ENCODE measurements at places on chromosomes 3 and 15. TPM values are rescaled to one million over a fixed set of nuclear protein-coding genes. Genes with fewer than 3 reads are reported as not detected.
A peak's percentile ranks its signal among the peaks of the same experiment; 100 is the strongest.

DNA sequence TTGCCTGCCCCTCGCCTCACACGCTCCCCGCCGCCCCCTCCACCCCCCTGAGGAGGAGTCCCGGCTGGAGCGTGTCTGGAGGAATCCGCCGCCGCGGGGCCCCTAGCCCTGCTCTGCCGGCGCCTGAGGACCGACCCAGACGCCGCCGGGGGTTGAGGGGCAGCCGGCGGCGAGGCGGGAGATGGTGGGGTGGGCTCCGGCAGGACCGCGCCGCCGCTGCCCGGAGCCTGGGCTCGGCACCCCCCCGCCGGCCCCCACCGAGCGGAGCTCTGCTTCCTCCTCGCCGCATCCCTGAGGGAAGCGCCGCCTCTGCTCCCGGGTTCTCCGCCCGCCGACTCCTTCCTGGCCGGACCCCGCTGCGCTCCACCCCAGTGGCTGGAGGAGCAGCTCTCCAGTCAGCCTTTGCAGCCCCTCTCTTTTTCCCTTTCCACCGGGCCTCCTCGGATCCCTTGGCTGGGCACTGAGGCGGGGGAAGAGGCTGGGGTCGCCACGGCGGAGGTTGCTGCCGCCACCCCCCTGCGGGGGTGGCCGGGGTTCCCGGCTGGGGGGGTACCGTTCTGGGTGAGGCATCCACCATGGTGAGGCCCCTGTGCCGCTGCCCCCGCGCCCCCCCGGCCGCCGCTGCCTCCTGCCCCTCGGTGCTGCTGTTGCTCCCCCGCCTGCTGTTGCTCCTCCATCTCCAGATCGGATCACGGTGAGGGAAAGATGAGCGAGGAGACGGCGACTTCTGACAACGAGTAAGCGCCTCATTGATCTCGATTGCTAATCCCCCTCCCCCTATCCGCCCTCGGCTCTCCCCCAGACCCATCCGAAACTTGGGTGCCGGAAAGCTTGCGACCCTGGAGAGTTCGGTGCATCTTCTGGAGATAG is at the start of gene SPRED1:
Gene SPRED1 (plus strand): TSS at position 356 of the 870 bp plus-strand sequence. CDS start 350 bp downstream, at position 706.
- no peaks in the 10 kb centered on the region for H3K36me3 ChIP-seq
- no peaks in the 10 kb centered on the region for H3K27me3 ChIP-seq
- H3K4me1 ChIP-seq = peaks cover 12% of the 10 kb centered on the region
- H3K4me3 ChIP-seq = peak within 1 kb of the TSS; percentile 71
- no peak for DNase-seq

ZPLD1 gene
- total RNA-seq = 0.08 TPM

DNA sequence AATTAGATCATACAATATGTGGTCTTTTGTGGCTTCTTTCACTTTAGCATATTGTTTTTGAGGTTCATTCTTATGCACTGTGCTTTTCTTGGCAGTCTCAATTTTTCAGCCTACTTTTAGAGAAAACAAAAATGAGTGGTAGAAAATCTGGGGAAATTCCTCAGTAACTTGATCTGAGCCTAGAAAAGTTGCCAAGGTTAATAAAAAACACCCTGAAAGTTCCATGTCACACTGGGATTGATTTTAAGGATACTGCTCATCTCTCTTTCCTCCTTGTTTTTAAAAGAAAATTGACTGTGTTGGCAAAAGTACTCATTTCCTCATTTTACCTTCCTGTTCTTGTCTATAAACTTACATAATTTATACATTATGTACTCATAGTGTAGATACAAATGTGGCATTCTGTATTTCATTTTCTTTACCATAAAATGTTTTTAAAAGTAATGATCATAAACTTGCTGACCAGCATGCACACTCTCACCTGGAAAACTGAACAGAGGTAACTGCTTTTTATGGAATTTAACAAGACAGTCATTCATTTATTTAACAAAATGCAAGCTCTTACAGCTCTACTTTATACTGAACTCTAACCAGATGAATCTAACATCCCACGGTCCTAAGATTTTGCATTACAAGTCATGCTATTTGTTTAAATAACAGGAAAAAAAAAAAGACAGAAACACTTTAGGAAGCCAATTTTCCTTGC is 28.6 kb upstream of the SH3BP5 start:
- H3K4me3 ChIP-seq = no peak overlapping the region
- H3K36me3 ChIP-seq = no peaks in the 10 kb centered on the region
- H3K4me1 ChIP-seq = no peaks in the 10 kb centered on the region
- no peaks in the 10 kb centered on the region for H3K27me3 ChIP-seq

DNA sequence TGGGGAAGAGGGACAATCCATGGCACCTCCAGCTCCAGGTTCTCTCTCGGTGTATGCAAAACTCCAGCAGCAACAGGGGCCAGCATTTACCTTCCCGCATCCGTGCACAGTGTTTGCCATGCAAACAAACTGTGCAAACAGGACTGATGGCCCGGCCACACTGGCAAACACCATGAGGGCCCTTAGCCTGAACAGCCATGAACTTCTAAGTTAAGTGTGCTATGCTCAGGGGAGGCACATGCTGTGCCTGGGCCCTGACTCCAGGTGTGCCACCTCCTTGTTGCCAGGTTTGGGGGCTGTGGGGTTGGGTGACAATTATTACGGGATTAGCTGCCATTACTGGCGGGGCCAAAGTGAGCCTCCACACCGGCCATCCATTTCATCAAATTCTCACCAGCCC is 57.5 kb downstream of the CACNA2D2 start:
- peaks cover 10% of the 10 kb centered on the region for H3K4me1 ChIP-seq
- no peak overlapping the region for H3K4me3 ChIP-seq
- no peaks in the 10 kb centered on the region for H3K27me3 ChIP-seq
- H3K36me3 ChIP-seq = no peaks in the 10 kb centered on the region

DNA sequence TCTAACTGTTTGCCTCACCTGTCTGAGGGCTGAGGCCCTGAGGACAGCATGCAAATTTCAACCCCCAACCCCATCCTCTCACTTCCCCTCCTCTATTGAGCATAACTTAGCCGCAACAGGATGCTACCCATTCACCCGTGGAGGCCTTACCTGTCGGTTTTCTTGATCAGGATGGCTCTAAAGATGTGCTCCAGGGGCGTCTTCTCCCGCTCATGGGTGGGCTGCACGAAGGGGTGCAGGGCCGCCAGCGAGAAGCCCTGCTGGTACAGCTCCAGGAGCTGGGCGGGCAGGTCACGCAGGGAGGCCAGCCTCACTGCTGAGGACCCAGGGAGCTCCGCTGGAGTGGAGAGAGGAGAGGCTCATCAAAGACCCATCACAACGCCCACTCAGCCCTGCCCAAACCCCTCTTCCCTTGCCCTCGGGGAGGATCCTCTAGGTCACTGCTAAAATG is 79.8 kb downstream of the RFTN1 start:
- no peak overlapping the region for H3K4me3 ChIP-seq
- DNase-seq = no peak
- H3K27ac ChIP-seq = no peak overlapping the region
- no peaks in the 10 kb centered on the region for H3K27me3 ChIP-seq
- peaks cover 15% of the 10 kb centered on the region for H3K4me1 ChIP-seq
- H3K36me3 ChIP-seq = no peaks in the 10 kb centered on the region

PRRT3 gene
- 0.79 TPM for total RNA-seq

WDR5B gene
- 2.3 TPM for total RNA-seq

- no peak overlapping the region for H3K4me3 ChIP-seq
- no peak overlapping the region for H3K27ac ChIP-seq
- no peak for DNase-seq
- H3K36me3 ChIP-seq = peaks cover 15% of the 10 kb centered on the region
- H3K27me3 ChIP-seq = no peaks in the 10 kb centered on the region
Observed at GRCh38 chr15:51904931-51905330, 66.6 kb downstream of the LEO1 start.

- H3K4me1 ChIP-seq = peaks cover 26% of the 10 kb centered on the region
- H3K36me3 ChIP-seq = no peaks in the 10 kb centered on the region
- no peak overlapping the region for H3K4me3 ChIP-seq
- no peaks in the 10 kb centered on the region for H3K27me3 ChIP-seq
- no peak overlapping the region for H3K27ac ChIP-seq
- DNase-seq = no peak
Observed at GRCh38 chr15:38878926-38879325, 314.3 kb upstream of the RASGRP1 start.

- H3K27ac ChIP-seq = no peak overlapping the region
- no peaks in the 10 kb centered on the region for H3K27me3 ChIP-seq
- H3K4me1 ChIP-seq = peaks cover 9% of the 10 kb centered on the region
- no peak overlapping the region for H3K4me3 ChIP-seq
Observed at GRCh38 chr3:49025005-49025792, 3.3 kb downstream of the NDUFAF3 start.

GUCA1C gene
- total RNA-seq = not detected

- no peak for DNase-seq
- no peak overlapping the region for H3K27ac ChIP-seq
- H3K27me3 ChIP-seq = no peaks in the 10 kb centered on the region
- no peaks in the 10 kb centered on the region for H3K36me3 ChIP-seq
- H3K4me3 ChIP-seq = no peak overlapping the region
Observed at GRCh38 chr3:132164469-132165092, 129.8 kb upstream of the CPNE4 start.

TMEM158 gene
- total RNA-seq = 3.7 TPM

GRCh38 chr15:80507638-80508316 is 103.6 kb downstream of the ARNT2 start:
- DNase-seq = no peak
- H3K36me3 ChIP-seq = no peaks in the 10 kb centered on the region
- H3K27me3 ChIP-seq = no peaks in the 10 kb centered on the region
- H3K27ac ChIP-seq = no peak overlapping the region
- no peaks in the 10 kb centered on the region for H3K4me1 ChIP-seq

DNA sequence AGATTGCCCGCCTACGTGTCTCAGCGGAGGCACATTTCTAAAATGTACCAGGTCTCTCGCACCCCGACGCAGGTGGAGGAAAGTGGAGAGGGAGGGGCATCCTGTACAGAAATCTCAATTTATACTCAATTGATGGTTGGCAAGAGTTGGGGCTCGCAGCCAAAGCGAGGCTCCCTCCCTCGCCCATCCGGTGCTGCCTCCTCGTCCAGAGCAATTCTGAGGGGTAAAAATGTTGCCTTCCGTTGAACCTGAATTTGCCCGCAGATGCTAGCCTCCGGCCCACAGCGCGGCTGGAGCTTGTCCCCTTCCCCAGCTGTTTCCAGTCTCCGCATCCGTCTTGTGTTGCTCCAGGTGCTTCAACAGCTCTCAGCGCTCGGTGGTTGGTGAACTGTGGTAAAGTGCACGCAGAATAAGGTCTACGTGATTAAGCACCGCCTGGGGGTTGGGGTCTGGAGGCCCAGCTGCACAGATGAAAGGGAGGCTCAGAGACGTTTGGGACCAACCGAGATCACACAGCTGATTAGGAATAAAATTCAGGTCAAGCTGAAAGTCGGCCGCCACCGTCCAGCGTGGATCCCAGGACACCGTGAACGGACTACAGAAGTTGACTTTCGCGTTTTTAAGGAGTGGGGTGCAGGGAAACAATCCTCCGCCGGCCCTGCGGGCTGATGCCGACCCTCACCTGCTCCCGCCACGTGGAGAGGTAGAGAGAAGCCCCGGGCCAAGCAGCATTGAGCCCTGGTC is 846 bp upstream of the POLG start:
- DNase-seq = no peak
- H3K4me1 ChIP-seq = peaks cover 32% of the 10 kb centered on the region
- H3K36me3 ChIP-seq = peaks cover 5% of the 10 kb centered on the region
- H3K27me3 ChIP-seq = no peaks in the 10 kb centered on the region
- H3K4me3 ChIP-seq = peak overlapping the region; percentile 11

DNA sequence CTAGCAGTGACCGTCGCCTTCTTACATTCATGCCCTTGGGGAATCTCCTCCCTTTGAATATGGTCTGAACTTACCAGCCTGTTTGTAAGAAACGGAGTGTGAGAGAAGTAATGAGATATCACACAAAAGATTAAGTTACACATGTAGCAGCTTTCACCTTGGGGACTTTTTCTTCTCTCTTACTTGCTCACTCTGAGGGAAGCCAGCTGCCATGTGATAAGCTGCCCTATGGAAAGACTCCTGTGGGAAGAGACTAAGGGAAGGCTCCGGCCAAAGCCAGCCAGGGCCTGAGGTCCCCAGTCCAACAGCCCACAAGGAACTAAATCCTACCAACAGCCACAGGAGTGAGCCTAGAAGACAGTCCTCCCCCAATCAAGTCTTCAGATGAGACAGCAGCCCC is 190.4 kb upstream of the TSC22D2 start:
- H3K4me3 ChIP-seq = no peak overlapping the region
- no peak for DNase-seq
- no peaks in the 10 kb centered on the region for H3K4me1 ChIP-seq

FRMD4B gene
- total RNA-seq = 22.5 TPM

GRCh38 chr3:120137548-120137947 is 43.3 kb upstream of the GSK3B start:
- H3K27ac ChIP-seq = no peak overlapping the region
- H3K4me1 ChIP-seq = no peaks in the 10 kb centered on the region
- no peaks in the 10 kb centered on the region for H3K27me3 ChIP-seq
- no peak for DNase-seq

LYSMD2 gene
- total RNA-seq = 5.8 TPM

TRIM42 gene
- not detected for total RNA-seq

RPL35A gene
- 121 TPM for total RNA-seq

Data from liver (tissue), 10 donors.